ENCODE measurements at places on chromosomes 13 and 19. TPM values are rescaled to one million over a fixed set of nuclear protein-coding genes. Genes with fewer than 3 reads are reported as not detected.

The ZNF772 gene
- 17.9 TPM for total RNA-seq

The KCTD4 gene
- 0.64 TPM for total RNA-seq

- DNase-seq, result no peak
Observed at GRCh38 chr19:1582201-1582600, 10.5 kb downstream of the MBD3 start.

GRCh38 chr13:90979059-90979458 is 368.4 kb upstream of the MIR17HG start:
- DNase-seq, result no peak

- peak; percentile 31 for DNase-seq
Observed at GRCh38 chr13:93736081-93736480, 509.5 kb downstream of the GPC6 start.

The TUBB4A gene
- total RNA-seq, result not detected

GRCh38 chr13:112445411-112446271 is 69.5 kb downstream of the SPACA7 start:
- no peak for DNase-seq

DNA sequence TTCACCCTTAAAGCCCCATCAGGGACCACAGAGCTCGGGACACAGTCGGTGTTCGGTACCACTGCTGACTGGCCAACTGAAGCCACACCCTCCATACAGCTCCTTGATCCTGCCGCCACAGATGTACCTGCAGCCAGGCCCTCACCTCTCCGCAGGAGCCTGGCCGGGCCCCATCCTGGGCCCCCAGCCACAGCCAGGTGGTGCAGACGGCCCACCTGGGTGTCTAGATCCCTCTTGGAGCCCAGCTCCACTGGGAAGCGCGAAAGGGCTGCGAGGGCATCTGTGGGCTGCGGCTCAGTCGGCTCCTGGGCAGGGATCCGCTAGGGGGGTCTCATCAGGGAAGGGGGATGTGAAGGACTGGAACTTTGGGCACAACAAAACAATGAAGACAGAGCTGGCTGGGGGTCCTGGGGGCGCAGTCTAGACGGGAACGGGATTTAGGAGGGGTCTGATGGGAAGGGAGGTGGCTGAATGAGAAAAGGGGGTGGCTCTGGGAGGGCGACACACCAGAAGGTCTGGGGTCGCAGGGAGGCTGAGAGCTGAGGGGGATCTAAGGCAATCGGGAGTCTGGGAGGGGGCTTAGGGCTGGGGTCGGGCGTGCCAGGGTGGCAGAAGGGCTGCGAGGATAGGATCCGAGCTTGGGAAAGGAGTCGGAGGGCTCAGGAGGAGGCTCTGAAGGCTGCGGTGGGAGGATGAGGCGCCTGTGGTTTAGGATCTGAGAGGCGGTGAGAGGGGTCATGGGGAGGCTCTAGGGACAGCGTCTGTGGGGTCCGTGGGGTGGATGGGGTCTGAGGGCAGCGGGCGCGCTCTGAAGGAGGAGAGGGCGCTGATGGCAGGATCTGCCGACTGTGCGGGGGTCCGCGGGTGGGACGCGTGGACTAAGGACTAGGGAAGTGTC is 15.8 kb downstream of the PRODH2 start:
- no peak for DNase-seq

DNA sequence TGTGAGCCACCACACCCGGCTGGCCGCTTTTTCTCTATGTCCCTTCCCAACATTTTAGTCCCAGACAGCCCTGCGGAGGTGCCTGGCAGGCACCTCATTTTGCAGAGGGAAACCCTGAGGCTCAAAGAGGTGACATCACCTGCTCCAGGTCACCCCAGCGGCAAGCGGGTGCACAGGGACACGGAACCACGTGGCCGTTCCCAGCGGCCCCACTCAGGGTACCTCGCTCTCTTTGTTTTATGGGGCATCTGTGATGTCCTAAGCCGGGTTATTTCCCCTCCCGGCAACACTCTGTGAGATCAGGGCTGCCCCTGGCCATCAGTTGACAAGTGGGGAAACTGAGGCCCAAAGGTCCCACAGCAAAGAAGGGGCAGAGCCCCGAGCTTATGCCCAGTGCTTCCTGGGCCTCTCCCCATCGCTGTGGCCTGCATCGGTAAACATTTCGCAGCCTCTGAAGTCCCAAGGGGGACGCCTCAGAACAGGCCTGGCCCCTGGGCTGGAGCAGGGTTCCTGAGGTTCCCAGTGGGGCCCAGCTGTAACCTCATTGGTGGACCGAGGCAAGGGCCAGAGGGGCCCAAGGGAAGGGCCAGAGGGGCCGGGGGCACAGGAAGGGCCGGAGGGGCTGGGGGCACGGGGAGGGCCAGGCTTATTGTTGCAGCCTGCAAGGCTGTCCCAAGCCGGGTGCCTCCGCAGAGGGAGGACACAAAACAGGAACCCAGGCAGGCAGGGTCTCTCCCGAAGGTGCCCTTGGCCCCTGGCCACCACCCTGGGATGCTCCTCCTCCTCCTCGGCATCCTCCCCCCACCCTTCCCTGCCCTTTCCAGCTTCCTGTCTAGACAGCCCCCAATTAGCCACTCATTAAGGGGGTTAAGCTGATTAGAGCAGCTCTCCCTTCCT is 39.0 kb downstream of the SMIM24 start:
- DNase-seq, result no peak

DNA sequence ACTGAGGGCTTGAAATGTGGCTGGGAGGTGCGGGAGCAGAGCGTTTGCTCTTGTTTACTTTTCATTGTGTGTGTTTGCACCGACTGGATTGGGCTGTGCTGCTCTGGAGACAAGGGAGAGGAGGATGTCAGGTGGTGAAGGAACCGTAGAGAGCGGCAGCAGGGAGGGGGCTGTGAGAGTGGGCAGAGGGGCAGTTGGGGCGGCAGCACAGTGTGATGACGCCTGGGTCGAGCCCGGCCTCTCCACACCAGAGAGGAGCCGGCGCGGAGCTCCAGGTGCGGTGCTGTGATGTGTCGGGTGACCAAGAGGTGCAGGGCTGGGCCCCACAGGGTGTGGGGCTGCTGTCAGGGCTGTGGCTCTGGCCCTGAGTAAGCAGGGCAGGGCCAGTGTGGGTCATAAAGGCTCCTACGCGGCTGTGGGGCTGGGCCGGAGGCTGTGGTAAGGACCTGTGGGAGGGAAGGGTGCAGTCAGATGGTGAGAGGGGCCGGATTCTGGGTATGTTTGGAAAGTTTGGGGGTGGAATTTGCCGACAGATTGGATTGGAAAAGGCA is 10.5 kb downstream of the NAXD start:
- DNase-seq, result no peak

DNA sequence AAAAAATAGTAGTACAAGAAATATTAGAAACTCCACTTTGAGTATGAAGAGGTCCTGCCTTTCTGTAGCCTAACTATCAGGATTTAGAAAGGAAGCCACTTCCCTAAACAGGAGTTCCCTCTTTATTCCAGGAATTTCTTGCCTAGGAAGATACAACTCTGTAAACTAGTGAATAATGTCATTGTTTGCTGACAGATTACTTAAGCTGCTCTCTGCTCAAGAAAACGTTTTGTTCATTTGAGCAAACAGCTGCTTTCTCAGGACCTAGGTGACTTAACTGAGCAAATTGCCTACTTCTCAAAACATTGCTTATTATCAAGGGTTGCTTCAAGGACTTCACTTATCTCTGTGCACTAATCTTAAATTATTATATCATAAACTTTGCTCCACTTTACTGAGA is 1419.4 kb upstream of the SLC10A2 start:
- peak; percentile 39 for DNase-seq

- DNase-seq, result peak; percentile 68
Observed at GRCh38 chr13:43397111-43397510, 373.7 kb downstream of the DNAJC15 start.

DNA sequence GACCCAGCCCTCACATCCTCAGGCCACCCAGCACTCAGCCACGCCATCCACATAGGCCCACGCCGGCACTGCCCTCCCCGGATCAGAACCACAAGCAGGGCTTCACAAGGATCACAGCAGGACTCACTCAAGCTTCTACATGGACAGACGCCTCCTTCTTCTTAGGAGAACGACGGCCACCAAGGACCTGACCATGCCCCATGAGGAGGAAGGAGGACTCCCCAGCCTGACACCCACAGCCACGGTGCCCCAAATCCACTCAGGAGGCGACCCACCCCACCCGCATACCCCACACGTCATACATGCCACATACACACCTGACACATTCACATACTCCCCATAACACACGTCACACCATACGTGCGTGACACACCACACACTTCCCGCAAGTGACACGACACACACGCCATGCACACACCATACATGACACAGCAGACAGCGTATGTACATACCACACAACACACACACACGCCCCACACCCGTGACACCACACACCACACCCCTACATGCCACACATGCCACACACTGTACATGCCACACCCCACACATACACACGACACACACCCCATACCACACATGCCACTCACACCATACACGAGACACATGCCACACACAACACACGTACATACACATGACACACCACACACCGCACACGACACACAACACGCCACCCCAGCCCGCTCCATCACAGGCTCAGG is 50.4 kb downstream of the MLLT1 start:
- no peak for DNase-seq

GRCh38 chr13:106680796-106681472 is 113.0 kb upstream of the ARGLU1 start:
- DNase-seq, result no peak

- peak; percentile 57 for DNase-seq
Observed at GRCh38 chr13:32911506-32911905, 104.7 kb upstream of the KL start.

GRCh38 chr19:41457241-41457640 is 14.3 kb downstream of the ERICH4 start:
- no peak for DNase-seq
